NCI-H1048 (cell line): ENCODE measurements at places on chromosomes 6 and 20.
A peak's percentile ranks its signal among the peaks of the same experiment; 100 is the strongest.

DNA sequence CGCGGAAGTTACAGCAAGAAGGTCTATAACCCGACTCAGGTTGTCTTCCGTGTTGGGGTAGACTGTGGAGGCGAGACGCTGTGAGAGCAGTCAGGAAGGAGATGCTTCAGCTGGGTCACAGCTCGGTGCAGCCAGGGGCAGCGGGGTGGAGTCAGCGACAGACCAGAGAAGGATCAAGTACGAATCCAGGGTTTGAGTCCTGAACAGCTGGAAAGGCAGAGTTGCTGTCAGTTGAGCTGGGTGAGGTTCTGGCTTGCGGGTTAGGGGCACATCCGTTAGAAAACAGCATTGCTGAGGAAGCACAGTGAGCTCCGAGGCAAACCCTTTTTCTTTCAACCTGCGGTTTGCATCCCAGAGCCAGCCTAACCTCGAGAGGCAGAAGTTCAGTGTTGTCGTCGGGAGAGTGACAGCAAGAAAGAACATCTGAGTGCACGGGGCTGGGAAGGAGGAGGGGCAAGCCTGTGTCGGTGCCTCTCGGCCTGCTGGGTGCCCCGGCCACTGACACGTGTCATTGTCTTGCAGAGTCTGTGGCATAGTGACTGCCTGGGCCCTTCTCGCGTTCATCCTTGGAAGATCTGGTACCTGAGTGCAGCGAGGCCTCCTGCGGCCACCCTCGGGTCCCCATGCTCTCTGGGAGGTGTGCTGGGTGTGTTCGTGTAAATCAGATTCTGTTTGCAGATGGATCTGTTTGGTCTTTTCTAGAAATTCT, 20.0 kb downstream of the PNLDC1 start:
- no peak for DNase-seq

GRCh38 chr6:5457041-5457440, 195.7 kb downstream of the FARS2 start:
- no peak for DNase-seq

DNA sequence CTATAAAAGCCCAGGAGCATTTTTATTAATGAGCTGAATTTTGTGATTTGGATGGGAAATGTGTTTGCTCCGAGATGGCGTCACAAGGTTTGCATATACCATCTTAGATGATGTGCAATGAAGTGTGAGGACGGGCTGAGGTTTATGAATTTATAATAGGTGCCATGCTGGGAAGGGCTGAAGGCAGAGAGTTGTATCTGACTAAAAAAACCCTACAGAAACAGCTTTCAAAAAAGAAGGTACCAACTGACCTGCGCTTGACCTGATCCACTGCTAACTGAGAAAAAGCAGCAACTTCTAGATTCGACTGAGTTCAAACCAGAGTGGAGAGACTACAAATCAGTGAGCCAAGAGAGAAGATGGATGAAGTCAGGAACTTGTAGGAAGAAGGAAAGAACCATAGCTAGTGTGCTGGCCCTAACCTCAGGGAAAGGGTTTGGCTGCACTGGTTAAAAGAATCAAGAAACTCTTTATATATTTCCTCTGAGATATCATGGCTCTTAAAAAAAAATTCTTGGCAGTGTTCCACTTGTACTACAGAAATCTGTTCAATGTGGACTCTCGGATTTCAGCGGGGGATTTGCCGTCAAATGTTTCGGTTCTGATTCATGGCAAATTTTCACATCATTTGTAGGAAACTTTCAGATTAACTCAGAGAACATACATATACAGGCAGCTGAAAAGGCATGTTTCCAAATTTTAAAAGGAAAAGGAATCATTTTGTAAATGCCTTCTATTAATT, 56.5 kb upstream of the HDGFL1 start:
- no peak for DNase-seq

DNA sequence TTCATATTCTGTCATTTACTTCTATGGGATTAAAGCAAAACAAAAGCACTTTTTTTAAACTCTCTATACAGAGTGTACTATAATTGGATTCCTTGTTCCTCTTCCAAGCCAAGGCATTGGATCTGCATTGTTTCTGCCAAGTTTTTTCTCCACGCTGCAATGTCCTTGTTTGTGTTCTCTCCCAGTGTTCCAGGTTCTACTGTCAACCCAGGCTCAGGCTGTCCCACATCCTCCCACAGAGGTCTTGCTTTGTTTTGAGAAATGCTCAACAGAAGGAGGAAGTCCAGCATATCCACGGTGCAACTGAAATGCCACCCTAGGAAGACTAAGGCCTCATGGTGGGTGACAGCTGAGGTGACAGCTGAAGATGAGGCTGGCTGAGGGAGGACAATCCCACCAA, 287.1 kb upstream of the PRDM1 start:
- no peak for DNase-seq

- DNase-seq = no peak
Measured at GRCh38 chr6:30814146-30815040, 69.9 kb upstream of the DDR1 start.

- no peak for DNase-seq
Measured at GRCh38 chr6:87623248-87623647, 33.3 kb downstream of the ORC3 start.

DNA sequence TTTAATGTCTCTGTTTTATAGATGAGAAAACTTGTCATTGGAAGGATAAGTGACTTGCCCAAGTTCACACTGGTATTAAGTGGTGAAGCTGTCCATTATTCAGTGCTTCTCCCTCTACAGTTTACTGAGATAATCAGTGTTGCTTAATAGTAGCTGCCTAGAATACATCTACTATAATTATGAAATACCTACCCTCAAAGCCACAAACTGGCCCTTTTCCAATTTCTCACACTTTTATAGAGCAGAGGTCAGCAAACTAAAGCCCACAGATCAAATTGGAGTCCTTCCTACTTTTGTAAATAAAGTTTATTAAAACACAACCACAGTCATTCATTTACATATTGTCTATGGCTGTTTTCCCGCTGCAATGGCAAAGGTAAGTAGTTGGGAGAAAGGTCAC, 73.5 kb downstream of the EYS start:
- no peak for DNase-seq

DNA sequence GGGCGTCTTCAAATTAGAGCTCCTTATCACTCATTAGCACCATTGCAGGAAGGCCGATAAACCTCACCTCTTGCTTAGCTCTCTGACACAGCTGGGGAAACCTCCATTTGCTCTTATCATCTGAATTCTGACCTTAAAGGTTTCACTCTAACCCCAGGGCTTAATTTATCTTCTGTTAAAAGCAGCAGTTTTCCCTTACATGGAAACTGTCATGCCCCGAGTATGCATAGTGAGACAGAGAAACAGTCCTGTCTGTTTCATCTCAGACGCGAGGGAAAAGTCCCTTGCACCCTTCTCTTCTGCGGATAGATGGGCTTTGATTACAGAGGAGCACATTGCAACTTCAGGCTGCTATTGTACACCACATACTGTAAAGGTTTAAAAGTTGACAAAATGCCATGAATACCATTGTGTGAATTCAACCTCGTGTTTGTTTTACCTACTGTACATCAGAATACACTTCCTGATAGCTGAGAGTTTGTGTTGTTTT, 191.5 kb upstream of the BMP2 start:
- DNase-seq = peak; percentile 64

DNA sequence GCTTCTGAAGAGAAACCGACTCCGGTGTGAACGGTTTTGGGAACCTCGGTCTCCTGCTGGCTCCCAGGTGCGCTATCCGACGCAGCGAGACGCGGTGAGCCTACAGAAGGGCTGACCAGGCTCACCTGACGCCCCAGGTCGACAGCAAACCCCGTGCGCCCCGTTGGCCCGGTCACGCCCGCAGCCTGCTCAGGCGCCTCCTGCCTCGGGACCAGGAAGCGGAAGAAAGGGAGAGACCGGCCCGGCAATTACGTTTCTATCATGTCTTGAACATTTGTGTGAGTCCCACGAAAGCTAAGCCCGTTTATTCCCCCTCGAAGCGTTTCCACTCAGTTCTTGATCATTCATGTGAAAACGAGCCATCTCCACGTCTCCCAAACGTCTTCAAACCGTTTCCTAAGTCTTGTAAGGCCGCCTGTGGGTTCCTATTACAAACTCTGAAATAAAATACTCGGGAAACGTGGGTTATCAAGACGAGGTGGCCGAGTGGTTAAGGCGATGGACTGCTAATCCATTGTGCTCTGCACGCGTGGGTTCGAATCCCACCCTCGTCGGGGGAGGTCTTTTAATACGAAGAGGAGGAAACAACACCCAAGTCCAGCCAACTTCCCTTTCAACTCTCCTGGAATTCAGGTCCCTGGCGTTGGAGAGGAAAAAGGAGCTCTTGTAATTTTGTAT, 150.5 kb upstream of the PRSS16 start:
- DNase-seq = no peak
